ENCODE measurements at places on chromosomes 16 and 17.

DNA sequence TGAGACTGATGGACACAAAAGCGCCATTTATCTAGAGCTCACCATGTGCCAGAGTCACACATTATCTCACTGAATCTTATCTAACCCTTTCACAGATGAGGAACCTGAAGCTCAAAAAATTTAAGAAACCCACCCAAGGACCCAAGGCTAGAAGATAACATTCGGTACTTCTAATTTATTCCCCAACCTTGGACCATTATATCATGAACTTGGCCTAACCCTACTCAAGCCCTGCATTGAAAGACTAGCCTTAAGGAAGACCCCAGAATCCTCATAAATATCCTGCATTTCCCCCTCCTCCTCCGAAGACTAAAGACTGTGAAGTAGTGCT lies 548 bp upstream of the DYNC1LI2 start:
- no peak for DNase-seq

- DNase-seq: no peak
Observed at GRCh38 chr16:61460020-61460419, 576.2 kb downstream of the CDH8 start.

DNA sequence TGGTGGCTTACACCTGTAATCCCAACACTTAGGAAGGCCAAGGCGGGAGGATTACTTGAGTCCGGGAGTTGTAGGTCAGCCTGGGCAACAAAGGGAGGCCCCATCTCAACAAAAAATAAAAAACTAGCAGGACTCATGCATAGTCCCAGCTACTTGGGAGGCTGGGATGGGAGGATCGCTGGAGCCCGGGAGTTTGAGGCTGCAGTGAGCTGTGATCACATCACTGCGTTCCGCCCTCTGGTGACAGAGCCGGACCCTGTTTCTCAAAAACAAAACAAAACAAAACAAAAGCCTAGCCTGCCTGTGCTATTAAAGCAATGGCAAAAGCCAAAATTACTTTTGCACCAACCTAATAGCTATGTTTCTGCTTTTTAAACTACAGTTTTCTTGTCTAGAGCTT lies 1.5 kb downstream of the FCSK start:
- DNase-seq: no peak

DNA sequence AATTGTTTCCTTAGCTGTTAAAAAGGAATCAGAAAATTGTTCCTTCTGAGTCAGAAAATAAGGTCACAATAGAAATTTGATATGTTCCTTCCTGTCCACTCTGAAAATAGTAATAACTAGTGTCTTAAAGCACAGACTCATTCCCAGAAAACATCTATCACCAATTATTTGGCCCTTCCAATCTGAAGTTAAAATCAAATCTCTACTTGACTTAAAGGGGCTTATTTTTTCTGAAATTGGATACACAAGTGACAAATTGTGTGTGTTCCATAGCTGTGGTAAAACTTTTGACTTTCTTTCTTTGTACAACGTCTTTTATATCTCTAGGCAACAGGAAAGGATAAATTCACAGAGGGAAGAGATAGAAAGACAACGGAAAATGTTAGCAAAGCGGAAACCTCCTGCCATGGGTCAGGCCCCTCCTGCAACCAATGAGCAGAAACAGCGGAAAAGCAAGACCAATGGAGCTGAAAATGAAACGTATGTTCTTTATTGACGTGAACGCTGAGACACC lies 54.5 kb upstream of the MRC2 start:
- DNase-seq: no peak

GRCh38 chr17:47698749-47699535 lies 5.0 kb downstream of the TBKBP1 start:
- DNase-seq: peak; percentile 49

GRCh38 chr17:74187761-74188160 lies 15.7 kb upstream of the RPL38 start:
- DNase-seq: no peak

DNA sequence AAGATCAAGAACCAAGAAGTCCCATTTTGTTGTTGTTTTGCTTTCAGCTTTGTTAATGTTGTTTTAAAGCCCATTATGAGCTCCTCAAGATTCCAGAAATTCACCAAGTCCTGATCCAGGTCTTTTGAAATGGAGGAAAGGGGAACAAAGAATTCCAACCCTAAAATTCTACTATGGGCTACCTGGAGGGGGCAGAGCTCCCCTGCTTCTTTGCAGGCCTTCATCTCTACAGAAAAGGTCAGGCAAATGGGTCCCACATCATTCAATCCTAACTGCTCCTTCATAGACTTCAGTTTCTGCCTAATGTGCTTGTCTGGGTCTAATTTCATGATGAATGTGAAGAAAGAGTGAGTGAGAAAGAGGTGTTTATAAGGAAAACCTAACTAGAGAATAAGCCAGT lies 375.5 kb downstream of the TOX3 start:
- DNase-seq: no peak

All from NCI-H2171 treated with DMSO at 0.1 percent for 48 hours (cell line).